Astrocyte (in vitro differentiated cells and primary cell): ENCODE measurements at places on chromosomes 6 and 20. TPM values are rescaled to one million over a fixed set of nuclear protein-coding genes. Genes with fewer than 3 reads are reported as not detected.

GRCh38 chr20:58602124-58602523, 49.0 kb upstream of the STX16 start:
- no peak for DNase-seq

Gene PTP4A1
- 136 and 143 TPM in 2 replicates for total RNA-seq

DNA sequence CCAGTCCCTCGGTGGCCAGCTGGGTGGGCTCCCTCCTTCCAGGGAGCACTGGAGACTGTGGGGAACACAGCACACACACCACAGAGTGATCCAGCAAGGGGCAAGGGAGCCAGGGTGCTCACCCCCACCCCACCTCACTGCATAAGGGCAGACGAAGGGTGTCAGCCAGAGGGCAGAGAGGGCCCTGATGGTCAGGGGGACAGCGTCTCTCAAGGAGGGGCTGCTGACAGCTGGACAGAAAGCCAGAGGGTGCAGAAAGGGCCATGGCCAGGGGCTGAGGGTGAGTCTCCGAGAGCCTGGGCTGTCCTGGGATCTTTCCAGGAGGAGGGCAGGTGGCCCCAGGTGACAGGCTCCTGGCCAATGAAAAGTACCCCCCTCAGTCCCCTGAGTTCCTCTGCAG, 73.4 kb upstream of the PMEPA1 start:
- DNase-seq: no peak

Gene GPLD1
- 0.60 and 0.75 TPM in 2 replicates for total RNA-seq

Gene PLAGL1
- total RNA-seq: 18.3 and 20.3 TPM in 2 replicates

- no peak for DNase-seq
Measured at GRCh38 chr6:13428583-13429405, 58.6 kb downstream of the GFOD1 start.

DNA sequence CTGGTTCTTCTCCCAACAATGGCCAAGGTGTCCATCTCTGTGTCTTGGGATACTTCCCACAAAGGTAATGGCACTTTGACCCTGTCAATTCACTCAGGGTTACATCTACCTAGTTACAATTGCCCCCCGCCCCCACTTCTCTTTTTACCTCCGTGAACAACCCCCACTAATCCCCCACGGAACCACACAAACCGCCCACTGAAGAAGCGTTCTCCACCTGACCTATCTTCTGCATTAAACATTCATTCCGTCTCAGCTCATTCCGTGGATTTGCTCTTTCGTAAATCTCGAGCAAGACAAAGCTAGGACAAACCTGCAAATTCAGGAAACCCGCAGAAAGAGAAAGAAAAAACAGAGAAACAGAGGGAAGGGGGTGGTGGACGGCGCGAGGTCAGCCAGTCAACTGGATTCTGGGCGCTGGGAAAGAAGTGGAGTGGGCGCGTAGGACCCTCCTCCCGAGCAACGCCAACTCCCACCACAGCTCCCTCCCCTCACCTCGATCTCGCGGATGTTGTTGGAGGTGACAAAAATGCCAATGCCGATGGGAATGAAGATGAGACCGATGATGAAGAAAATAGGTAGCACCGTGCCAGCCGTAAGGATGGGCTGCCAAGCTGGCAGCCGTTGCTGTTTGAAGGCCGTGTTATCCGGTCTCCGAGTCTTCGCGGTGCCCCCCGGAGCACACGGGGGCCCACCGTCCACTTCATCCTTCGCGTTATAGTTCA, 523 bp downstream of the TMEM30A start:
- peak; percentile 37 for DNase-seq

- DNase-seq: no peak
Measured at GRCh38 chr6:70210462-70210861, 92.4 kb downstream of the COL9A1 start.

Gene NMBR
- not detected in 2 replicates for total RNA-seq

DNA sequence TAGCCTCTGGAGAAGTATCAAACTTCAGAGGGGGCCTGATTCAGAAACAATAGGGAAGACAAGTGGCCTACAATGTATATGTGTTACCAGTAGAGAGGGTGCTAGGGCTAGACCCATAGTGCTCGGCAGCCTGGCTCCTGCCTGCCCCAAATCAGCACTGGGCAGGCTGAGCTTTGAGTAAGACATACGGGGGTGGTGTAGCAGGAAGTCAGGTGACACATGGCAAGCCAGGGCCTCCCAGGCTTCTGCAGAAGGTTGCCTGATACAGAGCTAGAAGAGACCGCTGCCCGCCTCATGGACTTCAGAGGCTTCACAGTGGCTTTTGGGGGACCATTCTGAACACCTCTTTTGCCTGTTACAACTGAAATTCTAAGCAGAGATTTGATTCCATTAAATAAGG, 43.4 kb downstream of the RALY start:
- no peak for DNase-seq

Gene MTFR2
- total RNA-seq: 1.3 and 1.8 TPM in 2 replicates

Gene DEF6
- 2.2 and 3.3 TPM in 2 replicates for total RNA-seq

Gene INSM1
- total RNA-seq: 0.09 TPM in 1 of 2 replicates, not detected in the other

DNA sequence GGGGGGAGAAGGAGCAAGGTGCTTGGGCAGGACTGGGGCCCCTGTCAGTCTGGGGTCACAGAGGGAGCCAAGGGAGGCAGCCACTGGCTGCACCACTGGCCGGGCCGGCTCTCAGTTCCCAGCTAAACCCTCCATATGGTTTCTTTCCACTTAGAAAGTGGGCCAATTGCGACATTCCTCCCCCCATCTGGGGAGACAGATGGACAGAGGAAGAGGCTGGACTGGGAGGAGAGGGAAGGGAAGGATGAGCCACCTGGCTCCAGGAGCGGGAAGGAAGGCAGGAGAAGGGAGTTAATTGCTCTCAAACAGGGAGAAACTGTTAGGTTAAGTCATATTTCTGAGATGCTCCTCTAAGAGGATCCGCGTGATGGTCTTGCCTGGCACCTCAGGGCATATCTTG, 82.2 kb downstream of the GRM4 start:
- DNase-seq: no peak

- DNase-seq: no peak
Measured at GRCh38 chr6:113998811-113999210, 27.9 kb upstream of the HDAC2 start.

Gene PLN
- 0.43 TPM in 1 of 2 replicates, not detected in the other for total RNA-seq

Gene TCP11
- total RNA-seq: not detected in 2 replicates

DNA sequence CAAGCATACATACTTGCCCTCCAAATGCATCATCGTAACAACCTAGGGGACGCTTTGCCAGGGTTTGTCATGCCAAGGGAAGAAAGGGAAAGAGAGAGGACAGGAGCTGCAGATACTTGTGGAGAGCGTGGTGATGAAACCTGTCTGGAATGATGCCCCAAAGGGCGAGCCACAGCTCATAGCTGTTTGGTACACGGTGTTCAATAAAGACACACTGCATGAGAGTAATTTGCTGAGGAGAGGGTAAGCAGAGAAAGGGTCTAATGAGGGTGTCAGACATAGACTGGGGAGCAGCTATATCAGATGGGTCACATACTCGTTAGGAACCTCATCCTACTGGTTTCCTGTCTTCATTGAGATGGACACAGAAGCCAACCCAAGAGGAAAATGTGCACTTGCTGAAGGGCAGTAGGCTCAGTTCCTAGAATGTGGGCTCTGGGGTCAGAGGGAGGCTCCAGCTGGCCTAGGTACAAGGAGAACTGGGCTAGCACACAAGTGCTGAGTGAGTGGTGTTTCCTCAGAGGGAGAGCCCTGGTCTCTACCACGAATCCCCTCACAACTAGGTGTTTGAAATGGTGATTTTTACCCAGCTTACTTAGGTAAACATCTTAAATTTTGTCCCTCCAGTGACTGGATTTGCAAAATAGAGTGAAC, 5.2 kb upstream of the FOXO3 start:
- no peak for DNase-seq

- DNase-seq: no peak
Measured at GRCh38 chr6:56753811-56754210, 111.1 kb upstream of the DST start.

DNA sequence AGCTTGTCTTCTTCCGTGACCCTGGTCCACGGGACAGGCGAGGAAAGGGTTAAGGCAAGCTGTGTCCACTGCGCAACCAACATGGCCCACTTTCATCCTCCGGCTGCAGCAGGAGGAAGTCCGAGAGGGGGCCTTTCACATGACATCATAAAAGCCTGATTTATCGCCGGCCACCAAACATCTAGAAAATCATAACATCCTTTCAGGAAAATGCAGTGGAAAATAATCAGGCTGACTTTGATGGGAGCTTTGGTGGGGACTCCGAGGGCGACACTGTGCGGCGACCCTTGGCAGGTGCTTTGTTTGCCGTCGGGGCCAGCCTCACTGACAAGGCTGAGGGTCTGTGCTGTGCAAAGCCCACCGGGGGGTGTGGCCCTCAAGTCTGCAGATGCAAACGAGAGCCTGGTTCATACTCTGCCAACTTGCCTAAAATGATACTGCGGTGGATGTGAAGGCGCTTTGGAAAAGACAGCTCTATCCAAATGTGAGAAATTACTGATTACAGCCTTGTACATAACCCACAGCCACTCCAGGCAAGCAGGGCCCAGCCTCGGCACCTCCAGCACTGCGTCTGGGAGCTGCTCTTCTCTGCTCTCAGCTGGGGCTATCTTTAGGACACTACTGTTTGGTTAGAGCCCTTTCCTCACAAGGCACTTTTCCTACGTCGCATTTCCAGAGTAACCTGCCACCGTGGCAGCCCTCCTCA, 25.7 kb downstream of the FOXC1 start:
- DNase-seq: no peak

- no peak for DNase-seq
Measured at GRCh38 chr6:28408076-28408802, 8.7 kb upstream of the ZSCAN12 start.
